Hepatocyte (in vitro differentiated cells): ENCODE measurements at places on chromosomes 7 and 10. TPM values are rescaled to one million over a fixed set of nuclear protein-coding genes. Genes with fewer than 3 reads are reported as not detected.

GRCh38 chr7:150567871-150568301, 696 bp downstream of the GIMAP4 start:
- no peaks in the 10 kb centered on the region for H3K36me3 ChIP-seq
- H3K27ac ChIP-seq = no peak overlapping the region
- no peak overlapping the region for H3K4me3 ChIP-seq
- H3K27me3 ChIP-seq = no peaks in the 10 kb centered on the region

DNA sequence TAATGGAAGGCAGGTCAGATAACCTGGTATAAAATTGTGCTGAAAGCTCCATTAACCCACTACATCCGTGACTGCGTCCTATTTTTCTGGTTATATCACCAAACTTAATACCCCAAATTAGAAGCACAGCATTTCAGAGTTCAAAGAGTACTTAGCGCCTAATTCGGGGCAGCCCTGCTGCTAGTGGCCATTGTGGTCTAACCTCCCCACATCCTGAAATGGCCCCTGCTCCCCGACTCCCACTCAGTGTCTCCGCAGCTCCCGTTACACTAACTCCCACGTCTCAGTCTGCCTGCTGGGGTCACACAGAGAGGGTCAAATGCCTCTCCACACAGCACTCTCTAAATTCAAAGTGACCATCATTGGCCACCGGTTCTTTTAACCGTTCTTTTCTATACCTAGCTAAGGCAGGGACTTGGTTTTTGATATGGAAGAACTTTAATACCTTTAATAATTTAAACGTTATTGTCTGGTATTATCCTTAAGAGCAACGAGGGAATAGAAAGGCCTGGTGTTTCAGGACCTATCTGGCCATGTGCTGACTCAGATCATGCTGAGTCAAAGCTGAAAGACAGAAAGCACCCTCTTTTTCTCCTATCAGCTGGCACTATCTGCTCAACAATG, 117.1 kb downstream of the KMT2E start:
- no peak overlapping the region for H3K4me3 ChIP-seq
- no peaks in the 10 kb centered on the region for H3K36me3 ChIP-seq
- no peak overlapping the region for H3K27ac ChIP-seq

HMX3 gene
- polyA plus RNA-seq = not detected in 2 replicates

- H3K27me3 ChIP-seq = peaks cover 6% of the 10 kb centered on the region
- H3K4me1 ChIP-seq = no peaks in the 10 kb centered on the region
- no peak overlapping the region for H3K4me3 ChIP-seq
Observed at GRCh38 chr10:1559311-1559710, 178.0 kb downstream of the ADARB2 start.

- peaks cover 4% of the 10 kb centered on the region for H3K4me1 ChIP-seq
- H3K4me3 ChIP-seq = no peak overlapping the region
- no peaks in the 10 kb centered on the region for H3K27me3 ChIP-seq
- DNase-seq = no peak
Observed at GRCh38 chr10:48485711-48486110, 119.2 kb downstream of the ARHGAP22 start.

GPR15LG gene
- polyA plus RNA-seq = 0.45 and 1.9 TPM in 2 replicates

DNA sequence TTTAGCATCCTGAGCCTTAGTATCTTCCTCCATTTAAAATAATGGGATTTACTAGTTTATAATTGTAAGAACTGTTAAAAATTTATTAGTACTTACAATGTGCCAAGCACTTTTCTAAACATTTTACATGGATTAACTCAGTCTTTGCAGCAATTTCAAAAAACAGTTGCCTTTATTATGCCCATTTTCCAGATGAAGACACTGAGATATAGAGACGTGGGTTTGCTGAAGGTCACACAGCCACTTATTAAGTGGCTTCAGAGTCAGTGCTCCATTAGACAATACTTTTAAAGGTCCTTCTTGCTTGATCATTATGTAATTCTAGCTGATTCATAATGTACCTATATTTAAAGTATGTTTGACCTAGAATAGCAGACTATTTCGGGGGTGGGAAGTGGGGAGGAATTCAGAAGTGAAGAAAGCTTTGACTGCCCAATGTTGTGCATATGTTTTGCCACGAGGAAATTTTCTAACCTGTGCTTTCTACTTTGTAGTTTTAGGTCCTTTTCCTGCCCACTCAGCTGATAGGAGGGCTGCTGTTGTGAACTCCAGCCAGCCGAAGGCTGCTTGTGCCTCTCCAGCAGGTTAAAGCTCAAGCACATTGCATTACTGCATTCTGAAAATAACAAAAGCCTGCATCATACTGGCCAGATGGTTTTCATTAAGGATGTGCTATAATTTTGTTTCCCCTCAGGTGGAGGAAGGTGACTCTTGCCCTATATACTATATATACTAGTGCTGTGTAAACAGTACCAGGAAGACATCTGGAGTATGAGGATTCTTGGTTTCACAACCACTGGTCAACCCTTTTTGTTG, 4.3 kb downstream of the PLEKHA8 start:
- no peaks in the 10 kb centered on the region for H3K27me3 ChIP-seq
- H3K4me1 ChIP-seq = peaks cover 26% of the 10 kb centered on the region
- H3K4me3 ChIP-seq = no peak overlapping the region
- no peak overlapping the region for H3K27ac ChIP-seq

DNA sequence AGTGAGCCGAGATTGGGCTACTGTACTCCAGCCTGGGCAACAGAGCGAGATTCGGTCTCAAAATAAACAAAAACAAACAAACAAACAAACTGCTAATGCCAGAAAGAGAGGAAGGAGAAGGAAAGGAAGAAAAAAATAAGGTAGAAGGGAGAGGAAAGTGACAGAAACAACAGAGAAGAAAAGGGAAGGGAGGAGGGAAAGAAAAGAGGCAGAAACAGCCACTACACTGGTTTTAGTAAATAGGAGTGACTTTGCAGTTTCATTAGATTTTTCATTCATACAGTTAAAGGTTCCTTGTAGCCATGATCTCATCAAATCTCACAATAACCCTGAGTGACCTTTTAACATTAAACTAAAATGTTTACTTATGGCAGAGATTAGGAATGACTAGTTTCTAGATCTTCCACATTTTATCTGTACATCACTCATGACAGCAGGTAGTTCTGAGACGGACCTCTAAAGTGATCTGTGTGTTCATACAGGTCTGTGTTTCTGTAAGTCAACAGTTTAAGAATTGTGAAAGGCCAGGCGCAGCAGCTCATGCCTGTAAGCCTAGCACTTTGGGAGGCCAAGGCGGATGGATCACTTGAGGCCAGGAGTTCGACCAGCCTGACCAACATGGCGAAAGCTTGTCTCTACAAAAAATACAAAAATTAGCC, 191.3 kb upstream of the KLF14 start:
- DNase-seq = peak; percentile 23
- H3K4me3 ChIP-seq = no peak overlapping the region
- peak overlapping the region; percentile 69 for H3K27ac ChIP-seq
- H3K4me1 ChIP-seq = peaks cover 25% of the 10 kb centered on the region
- no peaks in the 10 kb centered on the region for H3K27me3 ChIP-seq
- no peaks in the 10 kb centered on the region for H3K36me3 ChIP-seq
